ENCODE measurements at places on chromosomes 7 and 10.

DNA sequence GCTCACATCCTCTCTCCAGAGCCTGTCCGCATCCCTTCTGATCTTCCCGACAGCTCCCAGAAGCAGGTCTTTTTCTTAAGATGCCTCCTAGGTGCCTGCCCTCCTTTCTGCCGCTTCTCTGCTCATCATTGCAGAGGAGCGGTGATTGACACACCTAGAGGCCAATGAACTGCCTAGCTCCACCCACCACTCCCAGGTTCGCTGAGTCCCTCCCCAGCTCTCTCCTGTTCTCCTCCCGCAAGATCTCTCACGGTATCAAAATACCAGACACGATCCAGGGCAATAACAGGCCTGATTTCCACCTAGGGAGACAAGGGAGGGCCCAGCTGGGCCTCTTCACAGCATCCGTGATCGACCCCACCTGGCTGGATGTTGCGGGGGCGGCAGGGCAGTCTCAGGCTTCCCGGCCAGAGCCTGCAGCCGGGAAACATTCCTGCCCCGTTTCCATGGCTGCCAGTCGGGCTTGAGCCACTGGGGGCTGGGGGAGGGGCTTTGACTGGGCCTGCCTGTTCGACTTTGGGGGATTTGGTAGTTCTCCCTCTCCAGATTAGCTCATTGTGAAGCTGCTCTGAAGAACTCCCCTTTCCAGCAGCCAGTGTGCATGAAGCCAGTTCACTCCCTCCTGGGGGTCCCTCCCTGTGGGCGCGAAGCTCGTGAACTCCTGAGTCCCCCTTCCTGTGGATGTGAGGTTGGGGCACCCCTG lies 373.5 kb downstream of the RPS24 start:
- DNase-seq = peak; percentile 93

DNA sequence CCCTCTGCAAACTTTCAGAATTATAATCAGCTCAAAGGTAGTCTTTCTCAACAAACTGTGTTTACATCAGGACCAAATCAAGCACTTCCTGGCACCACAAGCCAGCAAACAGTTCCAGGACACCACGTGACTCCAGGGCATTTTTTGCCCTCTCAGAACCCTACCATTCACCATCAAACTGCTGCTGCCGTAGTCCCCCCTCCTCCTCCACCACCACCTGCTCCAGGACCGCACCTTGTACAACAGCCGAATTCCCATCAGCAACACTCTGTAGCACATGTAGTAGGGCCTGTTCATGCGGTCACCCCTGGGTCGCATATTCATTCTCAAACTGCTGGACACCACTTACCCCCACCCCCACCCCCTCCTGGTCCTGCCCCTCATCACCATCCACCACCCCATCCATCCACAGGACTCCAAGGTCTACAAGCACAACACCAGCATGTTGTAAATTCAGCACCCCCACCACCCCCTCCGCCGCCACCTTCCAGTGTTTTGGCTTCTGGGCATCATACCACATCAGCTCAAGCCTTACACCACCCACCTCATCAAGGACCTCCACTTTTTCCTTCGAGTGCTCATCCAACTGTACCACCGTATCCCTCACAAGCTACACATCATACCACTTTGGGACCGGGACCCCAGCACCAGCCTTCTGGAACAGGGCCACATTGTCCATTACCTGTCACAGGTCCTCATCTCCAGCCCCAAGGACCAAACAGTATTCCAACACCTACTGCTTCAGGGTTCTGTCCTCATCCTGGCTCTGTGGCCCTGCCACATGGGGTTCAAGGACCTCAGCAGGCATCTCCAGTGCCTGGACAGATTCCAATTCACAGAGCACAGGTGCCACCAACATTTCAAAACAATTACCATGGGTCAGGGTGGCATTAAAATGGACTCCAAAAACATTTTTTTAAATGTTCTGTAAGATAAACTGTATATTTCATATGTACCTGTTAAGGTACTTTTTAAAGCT lies 98.7 kb downstream of the KMT2E start:
- DNase-seq = no peak

DNA sequence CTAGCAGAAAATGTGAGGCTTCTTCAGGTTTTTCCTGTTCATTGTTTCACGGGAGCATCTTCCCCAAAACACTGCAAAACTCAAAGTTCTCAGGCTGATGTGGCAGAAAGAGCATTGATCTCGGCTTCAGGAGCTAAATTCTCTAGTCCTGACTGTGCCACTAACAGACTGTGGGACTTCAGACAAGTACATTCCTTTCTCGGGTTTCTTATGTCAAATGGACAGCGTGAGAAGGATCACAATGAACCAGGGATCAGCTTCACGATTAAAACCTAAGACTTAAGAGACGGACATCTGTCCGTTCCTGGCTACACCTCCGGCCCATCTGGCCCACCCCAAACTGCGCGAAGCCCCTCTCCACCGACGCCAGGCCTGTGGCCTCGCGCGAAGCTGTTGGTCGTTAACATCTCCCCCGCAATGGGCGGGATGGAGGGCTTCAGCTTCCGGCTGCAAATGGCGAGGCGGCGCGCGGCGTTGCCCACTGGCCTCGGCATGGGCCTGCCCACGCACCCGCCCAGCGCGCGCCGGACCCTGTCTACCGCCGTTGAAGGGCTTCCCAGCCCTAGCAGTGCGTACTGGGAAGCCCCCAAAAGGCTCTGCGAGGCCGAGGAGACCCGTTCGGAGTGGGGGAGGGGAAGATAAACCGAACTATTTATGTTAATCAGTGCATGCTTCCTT lies 549 bp upstream of the DDX50 start:
- DNase-seq = no peak

GRCh38 chr7:96792115-96792514 lies 82.5 kb upstream of the SEM1 start:
- DNase-seq = no peak

GRCh38 chr7:129502708-129503685 lies 666 bp downstream of the SMKR1 start:
- no peak for DNase-seq

GRCh38 chr10:86782701-86783418 lies 26.4 kb downstream of the BMPR1A start:
- DNase-seq = no peak

- DNase-seq = peak; percentile 73
Measured at GRCh38 chr7:77247206-77247850, 47.7 kb upstream of the FGL2 start.

DNA sequence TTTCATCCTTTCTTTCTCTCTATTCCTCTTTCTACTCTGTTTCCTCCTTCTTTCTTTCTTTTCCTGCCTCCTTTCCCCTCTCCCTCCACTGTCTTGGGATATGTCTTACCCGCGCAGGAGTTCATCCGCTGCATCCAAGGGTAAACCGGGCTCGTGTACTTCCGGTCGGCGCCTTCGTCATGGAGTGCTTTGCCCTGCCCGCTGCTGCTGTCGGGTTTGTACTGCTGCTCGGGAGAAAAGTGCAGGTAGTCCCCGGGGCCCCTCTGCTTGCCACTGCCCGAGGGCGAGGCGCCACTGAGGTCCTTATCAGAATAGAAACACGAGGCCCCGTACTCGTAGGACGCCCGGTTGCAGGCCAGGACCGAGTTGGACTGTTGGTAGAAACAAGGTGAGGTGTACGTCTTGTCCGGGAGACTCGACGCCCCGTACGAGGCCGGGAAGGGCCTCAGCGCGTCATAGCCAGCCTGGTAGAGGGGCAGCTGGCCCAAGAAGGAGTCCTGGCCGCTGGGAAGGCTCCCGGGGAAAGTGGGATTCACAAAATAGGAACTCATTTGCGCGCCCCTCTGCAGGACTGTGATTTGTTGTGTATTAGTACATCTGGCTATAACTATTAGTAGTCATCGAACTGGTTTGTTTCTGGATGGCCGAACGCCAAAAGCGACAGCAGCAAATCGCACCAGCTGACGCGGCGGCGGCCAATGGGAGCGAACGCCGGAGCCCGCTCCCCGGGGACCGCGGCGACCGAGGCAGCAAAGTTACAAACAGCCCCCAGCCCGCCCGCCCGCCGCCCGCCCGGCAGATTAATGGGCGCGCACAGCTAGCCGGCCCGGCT lies at the start of gene HOXA6:
HOXA6 (minus strand) TSS at position 576 of the 832 bp plus-strand sequence; CDS start at position 551, 25 bp downstream.
- peak; percentile 81 for DNase-seq

DNA sequence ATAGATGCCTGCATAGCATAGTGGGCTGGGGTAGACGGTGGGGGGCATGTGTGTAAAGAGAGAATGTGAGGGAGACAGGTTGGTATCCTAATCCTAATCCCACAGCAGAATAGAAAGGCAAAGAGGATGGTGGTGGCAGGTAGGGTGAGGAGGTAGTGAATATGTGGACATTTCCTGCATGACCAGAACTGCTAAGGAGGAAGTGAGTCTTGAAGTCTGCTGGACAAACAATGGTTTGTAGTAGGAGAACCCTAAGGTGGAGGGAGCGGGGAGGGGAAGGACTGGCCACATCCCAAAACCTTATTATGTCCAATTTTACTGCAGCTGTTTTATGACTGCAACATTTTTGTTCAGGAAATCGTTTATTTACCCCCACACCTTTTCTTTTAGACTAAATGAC lies 279.7 kb downstream of the AUTS2 start:
- DNase-seq = no peak

- peak; percentile 80 for DNase-seq
Measured at GRCh38 chr7:130356876-130357611, 12.4 kb downstream of the CPA5 start.

GRCh38 chr7:74003621-74004020 lies 24.4 kb upstream of the ELN start:
- no peak for DNase-seq

DNA sequence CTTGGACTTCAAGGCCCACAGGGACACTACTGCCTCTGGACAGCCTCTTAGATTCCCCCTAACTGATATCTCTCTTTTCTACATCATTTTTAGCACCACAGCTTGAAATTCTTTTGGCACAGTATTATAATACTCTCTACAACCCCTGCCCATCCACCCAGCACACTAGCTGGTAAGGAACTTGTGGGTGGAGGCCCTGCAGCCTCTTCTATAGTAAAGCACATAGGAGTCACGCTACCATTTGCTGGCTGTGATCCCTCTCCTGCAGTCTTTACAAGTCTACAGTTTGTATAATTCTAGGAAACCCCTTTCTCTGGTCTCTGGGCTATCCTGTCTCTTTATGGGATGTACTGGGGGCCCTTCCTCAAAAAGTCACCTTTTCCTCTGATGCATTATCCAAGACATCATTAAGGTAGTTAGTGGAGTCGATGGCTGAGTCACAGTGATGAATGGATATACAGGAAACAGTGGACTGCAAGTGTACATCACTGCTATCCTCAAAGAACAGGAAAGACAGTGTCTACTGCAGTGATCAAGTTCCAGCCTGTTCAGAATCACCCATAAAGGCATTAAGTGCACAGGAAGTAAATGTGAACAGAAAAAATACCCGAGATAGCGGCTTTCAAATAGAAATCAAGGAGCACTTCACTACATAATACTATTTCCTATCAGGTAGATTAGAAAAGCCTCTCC lies 54.4 kb downstream of the STK17A start:
- no peak for DNase-seq

DNA sequence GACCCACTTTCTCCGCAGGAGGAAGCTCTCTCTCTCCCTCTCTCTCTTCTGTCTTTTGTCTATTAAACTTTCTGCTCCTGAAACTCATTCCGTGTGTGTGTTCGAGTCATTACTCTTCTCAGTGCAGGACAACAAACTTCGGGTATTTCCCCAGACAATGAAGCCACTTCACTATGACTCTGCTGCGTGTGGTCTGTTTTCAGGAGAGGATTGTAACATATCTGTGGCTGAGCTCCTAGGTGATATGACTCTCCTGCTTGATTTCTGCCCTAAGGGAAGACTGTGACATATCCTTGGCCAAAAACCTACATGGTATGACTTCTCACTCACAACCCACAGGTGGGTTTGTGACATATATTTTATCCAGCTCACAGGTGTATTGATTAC lies 39.9 kb upstream of the ZNF107 start:
- no peak for DNase-seq

- DNase-seq = no peak
Measured at GRCh38 chr7:44846816-44847508, 925 bp downstream of the H2AZ2 start.

GRCh38 chr10:58531084-58531695 lies 18.5 kb downstream of the BICC1 start:
- DNase-seq = peak; percentile 46

- peak; percentile 77 for DNase-seq
Measured at GRCh38 chr7:130363026-130363847, 17.1 kb upstream of the CPA1 start.

GRCh38 chr10:30088178-30088577 lies 28.8 kb upstream of the JCAD start:
- no peak for DNase-seq

DNA sequence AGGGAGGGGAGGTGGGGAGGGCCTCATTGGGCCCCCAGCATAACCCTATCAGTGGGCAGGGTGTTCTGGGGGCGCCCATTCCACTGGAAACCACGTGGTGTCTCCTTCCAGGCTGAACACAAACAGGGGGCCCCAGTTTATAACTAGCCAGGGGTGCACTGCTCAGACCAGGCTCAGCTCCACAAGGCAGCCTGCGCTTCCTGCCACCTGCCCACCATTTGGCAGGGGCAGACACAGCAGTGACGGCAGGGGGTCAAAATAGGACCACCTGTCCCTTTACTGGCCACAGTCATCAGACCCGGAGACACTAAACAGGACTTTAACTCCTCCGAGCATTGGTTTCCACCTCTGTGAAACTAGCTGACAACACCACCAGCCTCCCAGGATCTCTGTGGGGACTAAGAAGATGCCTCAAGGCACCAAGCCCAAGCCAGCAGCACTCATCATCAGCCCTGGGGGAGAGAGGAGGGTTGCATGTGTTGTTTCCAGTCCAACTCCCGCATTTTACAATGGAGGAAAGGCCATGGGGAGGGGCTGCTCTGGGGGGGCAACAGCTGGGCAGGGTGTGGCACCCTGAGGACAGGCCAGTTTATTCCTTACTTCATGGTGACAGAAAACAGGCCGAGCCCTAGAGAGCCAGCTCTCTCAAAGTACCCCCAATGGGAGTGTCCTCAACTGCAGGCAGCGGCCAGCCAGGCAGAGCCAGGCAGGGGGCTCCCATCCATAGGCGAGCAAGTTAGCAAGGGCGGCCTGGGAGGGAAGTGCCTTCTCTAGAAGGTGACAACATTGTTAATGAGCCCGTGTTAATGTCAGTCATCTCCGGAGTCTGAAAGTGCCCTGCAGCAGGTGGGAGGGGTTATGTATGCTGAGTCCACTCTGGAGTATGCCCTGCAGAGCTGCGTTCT lies 127.6 kb downstream of the TNS3 start:
- DNase-seq = no peak

- DNase-seq = no peak
Measured at GRCh38 chr10:132099389-132100090, 33.8 kb downstream of the JAKMIP3 start.

- no peak for DNase-seq
Measured at GRCh38 chr10:6010569-6010968, 33.2 kb upstream of the IL15RA start.

GRCh38 chr7:77276120-77276519 lies 76.5 kb upstream of the FGL2 start:
- DNase-seq = no peak

DNA sequence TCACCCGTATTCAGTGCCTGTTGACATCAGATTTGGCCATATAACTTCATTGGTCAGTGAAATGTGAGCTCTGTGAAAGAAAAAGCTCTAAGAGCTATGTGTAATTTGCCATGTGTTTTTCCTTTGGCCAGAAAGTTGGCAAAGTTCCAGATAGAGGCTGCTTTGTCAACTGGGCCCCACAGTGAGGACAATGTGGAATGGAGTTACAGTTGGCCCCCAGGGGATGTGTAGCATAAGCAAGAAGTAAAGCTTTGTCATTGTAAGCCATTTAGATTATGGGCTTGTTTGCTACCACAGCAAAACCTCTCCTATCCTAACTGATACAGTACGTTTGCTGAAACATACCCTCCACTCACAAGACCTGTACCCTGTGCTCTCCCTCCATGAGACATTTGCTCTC lies 119.1 kb upstream of the HABP2 start:
- DNase-seq = no peak

GRCh38 chr10:19730907-19731217 lies 85.4 kb upstream of the PLXDC2 start:
- no peak for DNase-seq

Data from ureter (tissue), 1 donor.